Uterus (tissue), 4 donors: ENCODE measurements at places on chromosomes 12 and 14. TPM values are rescaled to one million over a fixed set of nuclear protein-coding genes. Genes with fewer than 3 reads are reported as not detected.
A peak's percentile ranks its signal among the peaks of the same experiment; 100 is the strongest.

- no peak overlapping the region for H3K27ac ChIP-seq
- no peaks in the 10 kb centered on the region for H3K27me3 ChIP-seq
- H3K36me3 ChIP-seq, result no peaks in the 10 kb centered on the region
- DNase-seq, result no peak
- H3K4me3 ChIP-seq, result no peak overlapping the region
These were observed 15.0 kb upstream of the KRT73 start for GRCh38 chr12:52633383-52633782.

DNA sequence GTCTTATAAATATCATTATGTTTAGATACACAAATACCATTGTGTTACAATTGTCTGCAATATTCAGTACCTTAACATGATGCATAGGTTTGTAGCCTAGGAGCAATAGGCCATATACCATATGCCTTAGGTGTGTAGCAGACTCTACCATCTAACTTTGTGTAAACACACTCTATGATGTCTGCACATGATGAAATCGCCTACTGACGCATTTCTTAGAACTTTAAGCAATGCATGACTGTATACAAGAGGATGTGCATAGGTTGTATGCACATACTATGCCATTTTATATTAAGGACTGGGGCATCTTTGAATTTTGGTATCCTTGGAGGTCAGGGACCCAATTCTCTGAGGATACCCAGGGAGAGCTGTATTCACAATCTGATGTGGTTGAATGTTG, 10.1 kb upstream of the BTG1 start:
- no peaks in the 10 kb centered on the region for H3K4me1 ChIP-seq
- H3K27me3 ChIP-seq, result no peaks in the 10 kb centered on the region
- no peaks in the 10 kb centered on the region for H3K36me3 ChIP-seq
- no peak overlapping the region for H3K27ac ChIP-seq
- no peak for DNase-seq
- H3K4me3 ChIP-seq, result no peak overlapping the region

DNA sequence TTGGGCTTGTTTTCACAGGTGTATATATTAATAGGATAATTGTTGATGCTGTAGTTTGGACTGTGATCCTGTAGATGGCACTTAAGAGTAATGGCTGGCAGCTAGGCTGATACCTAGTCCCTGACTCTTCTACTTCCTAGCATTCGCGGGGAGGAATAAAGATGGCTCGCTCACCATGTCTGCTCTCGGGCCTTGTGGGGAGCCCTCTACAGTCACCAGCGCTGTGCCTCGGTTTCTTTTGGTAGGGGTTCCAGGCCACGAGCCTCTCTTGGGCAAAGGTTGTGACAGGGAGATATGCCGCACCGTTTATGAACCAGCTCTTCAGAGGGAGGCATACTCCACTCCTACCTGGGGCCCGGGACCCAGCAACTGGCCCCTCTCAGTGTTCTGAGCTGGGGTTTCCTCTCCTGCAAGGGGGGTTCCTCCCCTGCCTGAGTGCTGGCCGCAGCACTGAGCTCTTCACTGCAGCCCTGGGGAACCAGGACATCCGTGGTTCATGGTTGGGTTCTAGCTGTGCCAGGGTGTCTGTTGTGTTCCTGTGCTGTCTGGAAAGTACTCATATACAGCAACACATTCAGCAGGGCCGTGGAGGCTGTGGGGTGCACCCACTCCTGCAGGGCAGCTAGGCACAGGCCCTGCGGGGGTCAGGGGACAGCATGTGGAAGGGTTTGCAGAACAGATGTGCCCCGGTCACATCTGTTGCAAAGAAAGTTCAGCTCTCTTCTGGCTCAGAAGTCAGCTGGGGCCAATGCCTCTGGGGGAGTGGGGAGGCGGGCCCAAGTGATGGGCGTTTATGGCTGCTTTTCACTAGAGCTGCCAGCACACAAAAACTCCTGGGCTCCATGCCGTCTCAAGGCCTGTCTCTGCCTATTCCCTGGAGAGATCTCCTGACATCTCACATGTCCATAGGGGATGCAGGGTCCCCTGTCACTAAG, 147.9 kb downstream of the PPFIA2 start:
- H3K27me3 ChIP-seq, result no peaks in the 10 kb centered on the region
- no peaks in the 10 kb centered on the region for H3K36me3 ChIP-seq
- no peak for DNase-seq
- no peak overlapping the region for H3K27ac ChIP-seq
- H3K4me1 ChIP-seq, result no peaks in the 10 kb centered on the region

DNA sequence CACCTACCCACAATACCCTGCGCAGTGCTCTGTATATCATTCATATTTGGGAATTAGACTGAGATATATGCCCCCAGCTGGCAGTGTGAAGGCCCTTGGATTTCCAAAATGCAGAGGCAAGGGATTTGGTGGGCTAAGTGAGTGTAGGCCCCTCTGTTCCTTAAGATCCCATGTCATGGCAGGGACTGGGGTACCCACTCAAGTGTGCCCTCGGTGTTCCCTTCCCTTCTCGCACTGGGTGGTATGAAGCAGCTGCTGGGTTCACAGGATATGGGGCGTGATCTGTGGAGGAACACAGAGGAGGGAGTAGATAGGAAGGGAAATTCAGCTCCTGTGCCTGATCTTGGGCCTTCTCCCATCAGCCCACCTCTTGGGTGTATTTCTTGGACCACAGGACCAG, 63.1 kb upstream of the VASH1 start:
- no peak for DNase-seq
- H3K36me3 ChIP-seq, result no peaks in the 10 kb centered on the region
- H3K4me3 ChIP-seq, result no peak overlapping the region
- H3K27ac ChIP-seq, result no peak overlapping the region
- H3K27me3 ChIP-seq, result no peaks in the 10 kb centered on the region

DNA sequence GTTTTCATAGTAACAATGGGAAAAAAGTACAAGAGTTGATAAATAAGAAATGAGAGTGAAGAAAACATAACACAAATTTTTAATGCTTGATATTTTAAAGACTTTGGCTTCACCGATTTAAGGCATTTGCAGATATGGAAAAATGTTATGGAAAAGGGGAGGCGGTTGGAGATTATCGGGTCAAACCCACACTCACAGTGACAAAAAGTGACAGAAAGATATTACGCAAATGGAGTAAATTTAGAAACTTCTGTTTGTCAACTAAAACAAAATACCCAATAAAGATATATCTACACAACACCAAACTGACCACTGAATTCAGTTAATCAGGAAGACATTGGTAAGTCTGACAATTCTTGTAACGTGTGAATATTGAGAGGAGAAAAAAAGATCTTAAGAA, 2.5 kb downstream of the PPP1R12A start:
- H3K27me3 ChIP-seq, result no peaks in the 10 kb centered on the region
- H3K27ac ChIP-seq, result peak overlapping the region; percentile 99

DNA sequence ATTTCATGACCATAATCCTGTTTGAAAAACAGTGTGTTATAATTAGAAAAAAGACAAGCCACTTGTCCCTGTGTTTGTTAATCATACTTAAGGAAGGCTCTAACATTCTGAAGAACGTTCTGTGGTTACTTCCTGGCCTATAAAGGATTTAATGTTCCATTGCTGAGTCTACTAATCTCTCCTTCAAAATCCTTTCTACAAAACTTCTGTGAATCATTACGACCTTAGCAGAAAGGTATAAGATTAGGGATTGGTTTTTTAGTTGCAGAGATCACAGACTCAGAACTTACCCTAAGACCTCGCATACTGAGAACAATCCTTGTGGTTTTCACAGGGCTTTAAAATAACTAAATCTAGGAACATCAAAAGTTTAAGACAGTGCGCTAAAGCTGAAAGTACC, 48.3 kb downstream of the TMCC3 start:
- H3K27ac ChIP-seq, result no peak overlapping the region
- no peaks in the 10 kb centered on the region for H3K4me1 ChIP-seq
- H3K36me3 ChIP-seq, result no peaks in the 10 kb centered on the region

- no peak for DNase-seq
- no peaks in the 10 kb centered on the region for H3K27me3 ChIP-seq
- no peaks in the 10 kb centered on the region for H3K36me3 ChIP-seq
- no peak overlapping the region for H3K4me3 ChIP-seq
- H3K4me1 ChIP-seq, result no peaks in the 10 kb centered on the region
These were observed 31.6 kb upstream of the TMEM179 start for GRCh38 chr14:104636131-104636530.

DNA sequence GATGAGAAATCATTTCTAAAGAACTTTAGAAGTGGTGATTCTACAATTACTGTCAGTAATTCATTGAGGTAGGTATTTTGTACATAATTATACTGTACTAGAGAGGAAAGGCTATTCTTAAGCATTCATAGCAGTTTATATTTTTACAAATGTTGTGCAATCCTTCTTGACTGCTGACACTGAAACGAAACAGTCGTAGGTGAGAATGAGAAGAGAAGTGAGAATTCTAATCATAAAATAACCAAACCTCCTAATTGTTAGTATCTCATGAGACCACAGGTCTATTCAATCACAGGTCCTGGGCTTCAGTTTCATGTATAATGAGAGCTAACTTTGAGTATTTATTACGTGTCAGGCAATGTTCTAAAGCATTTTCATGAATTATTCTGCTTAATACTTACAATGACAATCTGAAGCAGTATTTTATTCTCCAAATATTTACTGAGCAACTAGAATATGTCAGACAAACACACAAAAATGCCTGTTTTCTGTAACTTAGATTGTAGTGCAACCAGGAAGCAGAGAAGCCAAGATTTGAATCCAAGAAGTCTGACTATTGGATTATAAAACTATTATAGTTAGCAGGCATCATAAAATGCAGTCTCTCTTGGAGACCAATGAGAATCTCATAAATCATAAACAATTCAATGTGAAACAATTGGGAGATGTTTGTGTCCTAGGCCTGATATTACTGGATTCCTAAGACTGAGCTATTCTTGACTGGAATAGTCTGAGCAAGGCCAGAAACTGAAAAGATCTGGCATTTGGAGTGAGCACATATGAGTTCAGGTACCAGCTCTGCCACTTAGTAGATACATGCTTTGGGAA, 24.3 kb downstream of the RERG start:
- H3K4me3 ChIP-seq, result no peak overlapping the region
- no peak for DNase-seq
- H3K4me1 ChIP-seq, result peaks cover 64% of the 10 kb centered on the region

DNA sequence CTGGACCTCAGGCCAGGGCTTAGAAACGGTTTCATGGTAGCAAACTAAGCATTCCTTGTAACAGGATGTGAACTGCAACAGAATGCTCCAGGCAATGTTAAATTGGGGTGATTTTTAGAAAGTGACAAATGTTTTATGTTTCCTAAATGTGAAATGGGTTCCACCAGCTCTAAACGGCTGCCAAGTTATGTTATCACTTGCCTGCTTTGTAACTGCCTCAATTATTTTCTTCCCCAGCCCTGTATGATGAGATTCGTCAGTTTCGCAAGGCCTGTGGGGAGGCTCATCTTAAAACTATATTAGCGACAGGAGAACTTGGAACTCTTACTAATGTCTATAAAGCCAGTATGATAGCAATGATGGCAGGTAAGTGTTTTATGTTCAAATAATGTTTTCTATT, 70.9 kb downstream of the DERA start:
- no peaks in the 10 kb centered on the region for H3K36me3 ChIP-seq
- H3K27ac ChIP-seq, result peak overlapping the region; percentile 60
- no peaks in the 10 kb centered on the region for H3K4me1 ChIP-seq
- no peak for DNase-seq

- H3K27me3 ChIP-seq, result no peaks in the 10 kb centered on the region
- H3K4me3 ChIP-seq, result no peak overlapping the region
- no peak overlapping the region for H3K27ac ChIP-seq
- H3K4me1 ChIP-seq, result no peaks in the 10 kb centered on the region
- no peak for DNase-seq
These were observed 14.0 kb upstream of the RABGGTA start for GRCh38 chr14:24285351-24285750.

Gene GARIN6
- not detected for total RNA-seq

Gene RASSF9
- 8.3 TPM for total RNA-seq

Gene TROAP
- 10.2 TPM for total RNA-seq

Gene EML1
- 184 TPM for total RNA-seq
